ENCODE measurements at places on chromosomes 16 and 17.

DNA sequence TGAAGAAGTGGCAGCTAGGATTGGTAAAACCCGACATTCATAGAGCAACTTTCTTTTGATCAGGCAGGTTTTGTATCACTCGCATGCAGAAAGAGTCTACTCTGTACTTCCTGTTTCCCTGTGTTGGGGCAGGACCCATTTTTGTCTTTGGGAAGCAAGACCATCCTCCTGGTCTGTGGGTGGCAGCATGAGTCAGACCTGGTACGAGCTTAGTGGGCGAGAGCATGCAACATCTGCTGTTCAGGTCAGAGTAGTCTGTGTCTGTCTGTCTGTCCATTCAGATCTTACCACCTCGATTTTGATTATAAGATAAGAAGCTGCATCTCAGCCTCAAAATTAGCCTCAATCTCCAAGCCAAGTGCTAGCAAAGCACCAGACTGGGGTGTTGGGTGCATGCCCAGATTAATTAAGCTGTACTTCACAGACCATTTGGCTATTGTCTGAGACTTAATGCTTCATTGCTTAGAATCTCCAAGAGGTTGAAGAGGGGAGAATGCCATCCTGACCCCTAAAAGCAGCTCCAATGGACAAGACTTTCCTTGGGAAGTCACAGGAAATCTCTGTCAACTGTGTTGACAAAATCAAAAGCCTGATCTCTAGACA, 110.9 kb downstream of the XYLT1 start:
- peak overlapping the region; percentile 99 for H3K27ac ChIP-seq
- H3K4me1 ChIP-seq, result peaks cover 54% of the 10 kb centered on the region
- H3K36me3 ChIP-seq, result no peaks in the 10 kb centered on the region
- peak overlapping the region; percentile 77 for H3K4me3 ChIP-seq
- H3K27me3 ChIP-seq, result no peaks in the 10 kb centered on the region
- ATAC-seq, result peak; percentile 86

DNA sequence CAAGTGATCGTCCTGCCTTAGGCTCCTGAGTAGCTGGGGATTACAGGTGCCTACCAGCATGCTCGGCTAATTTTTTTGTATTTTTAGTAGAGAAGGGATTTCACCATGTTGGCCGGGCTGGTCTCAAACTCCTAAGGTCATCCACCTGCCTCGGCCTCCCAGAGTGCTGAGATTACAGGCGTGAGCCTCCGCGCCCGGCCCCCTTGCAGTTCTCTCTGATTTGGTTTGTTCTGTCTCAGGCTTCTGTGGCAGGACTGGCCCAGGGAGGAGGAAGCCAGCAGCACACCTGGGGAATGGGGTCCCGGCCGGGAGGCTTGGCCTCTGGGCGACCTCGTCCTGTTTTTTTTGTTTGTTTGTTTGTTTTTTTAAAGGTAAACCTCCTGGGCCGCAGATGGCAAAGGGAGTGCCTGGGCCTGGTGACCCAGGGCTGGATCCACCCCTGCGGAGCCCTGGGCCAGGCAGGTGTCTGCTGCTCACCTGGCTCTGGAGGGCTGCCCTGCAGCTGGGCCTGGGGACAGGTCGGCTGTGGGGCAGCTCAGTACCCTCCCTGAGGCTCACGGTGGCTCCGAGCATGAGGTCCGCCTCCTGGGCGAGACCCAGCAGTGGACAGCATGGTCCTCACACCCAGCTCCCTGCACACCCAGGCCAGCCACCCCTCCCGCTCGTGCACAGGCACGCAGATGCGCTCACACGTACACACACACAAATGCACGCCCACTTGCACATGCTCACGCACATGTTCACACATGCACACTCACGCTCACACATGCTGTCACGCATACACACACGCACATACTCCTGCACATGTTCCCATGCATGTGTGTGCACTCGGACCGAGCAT, 3.3 kb upstream of the NUDT16L1 start:
- H3K4me3 ChIP-seq, result no peak overlapping the region
- no peak for ATAC-seq
- H3K36me3 ChIP-seq, result peaks cover 13% of the 10 kb centered on the region
- no peaks in the 10 kb centered on the region for H3K4me1 ChIP-seq
- no peaks in the 10 kb centered on the region for H3K27me3 ChIP-seq

DNA sequence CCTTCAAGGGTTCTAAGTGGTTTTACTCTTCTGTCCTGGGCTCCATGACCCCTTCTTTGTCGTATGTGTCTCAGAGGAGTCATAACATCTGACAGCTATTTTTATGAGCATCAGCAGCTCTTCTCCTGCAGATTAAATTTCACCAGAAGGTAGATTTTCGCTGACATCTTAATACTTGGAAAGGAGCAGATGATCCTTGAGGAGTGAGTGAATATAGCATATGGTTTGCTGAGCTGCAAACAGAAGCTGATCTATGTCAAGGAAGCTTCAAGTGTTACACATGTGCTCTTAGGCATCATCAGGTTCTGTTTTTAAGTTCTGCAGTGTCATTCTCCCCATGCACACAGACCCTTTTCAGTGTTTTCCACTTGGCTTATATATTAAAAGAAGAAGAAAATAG, 49.2 kb upstream of the MYH2 start:
- no peaks in the 10 kb centered on the region for H3K4me1 ChIP-seq
- H3K27ac ChIP-seq, result no peak overlapping the region

- no peak within 1 kb of the TSS for H3K4me3 ChIP-seq
- peaks cover 4% of the 10 kb centered on the region for H3K4me1 ChIP-seq
- peaks cover 20% of the 10 kb centered on the region for H3K27me3 ChIP-seq
These were observed at the start of gene ERBB2 for GRCh38 chr17:39699818-39700147. ERBB2 (plus strand) TSS chr17:39700064; CDS start chr17:39700239, 175 bp downstream.

GRCh38 chr16:49023050-49023449, 258.6 kb downstream of the CBLN1 start:
- H3K4me1 ChIP-seq, result no peaks in the 10 kb centered on the region
- no peak overlapping the region for H3K27ac ChIP-seq
- H3K27me3 ChIP-seq, result peaks cover 3% of the 10 kb centered on the region
- no peak overlapping the region for H3K4me3 ChIP-seq
- no peak for ATAC-seq
- H3K36me3 ChIP-seq, result no peaks in the 10 kb centered on the region

DNA sequence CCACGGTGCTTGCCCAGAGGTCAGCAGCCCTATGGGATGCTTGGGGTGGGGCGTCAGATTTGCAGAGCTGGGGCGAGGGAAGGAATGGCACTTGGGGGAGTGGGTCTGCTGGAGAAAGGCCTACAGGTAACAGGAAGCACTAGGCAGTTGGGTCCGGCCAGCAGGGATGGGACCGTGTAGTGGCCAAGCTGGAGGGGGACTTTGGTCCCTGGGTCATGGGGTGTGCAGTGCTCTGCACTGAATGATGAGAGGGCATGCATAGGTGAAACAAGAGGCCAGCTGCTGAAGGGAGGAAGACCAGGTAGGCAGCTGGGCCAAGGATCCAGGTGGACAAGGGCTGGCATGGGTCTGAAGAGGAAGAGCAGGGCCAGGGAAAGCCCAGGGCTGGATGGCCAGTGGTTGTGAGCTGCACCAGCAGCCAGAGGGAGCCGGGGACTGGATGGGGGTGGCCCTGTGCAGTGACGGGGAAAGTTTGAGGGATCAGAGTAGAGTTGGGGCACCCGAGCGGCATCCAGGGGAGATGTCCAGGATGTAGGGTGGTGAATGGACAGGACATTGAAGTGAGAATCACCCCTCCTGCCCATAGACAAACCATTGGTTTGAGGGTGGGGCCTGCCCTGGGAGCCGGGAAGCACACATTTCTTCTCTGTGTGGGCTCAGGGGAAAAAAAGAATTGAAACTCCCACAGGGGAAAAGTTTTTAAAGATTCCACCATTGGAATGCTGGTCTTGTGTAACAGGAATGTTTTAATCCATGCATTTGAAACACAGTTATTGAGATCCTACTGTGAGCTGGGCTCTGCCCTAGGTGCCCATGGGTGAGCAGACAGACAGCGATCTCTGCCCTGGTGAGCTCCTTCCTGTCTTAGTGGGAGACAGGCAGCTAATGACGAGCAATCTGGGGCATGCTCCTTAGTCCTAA, 25.1 kb downstream of the RAI1 start:
- ATAC-seq, result no peak
- no peak overlapping the region for H3K4me3 ChIP-seq

- no peaks in the 10 kb centered on the region for H3K4me1 ChIP-seq
- H3K4me3 ChIP-seq, result no peak overlapping the region
- no peaks in the 10 kb centered on the region for H3K27me3 ChIP-seq
- no peak overlapping the region for H3K27ac ChIP-seq
These were observed 69.0 kb downstream of the OR1D5 start for GRCh38 chr17:2994441-2994840.

DNA sequence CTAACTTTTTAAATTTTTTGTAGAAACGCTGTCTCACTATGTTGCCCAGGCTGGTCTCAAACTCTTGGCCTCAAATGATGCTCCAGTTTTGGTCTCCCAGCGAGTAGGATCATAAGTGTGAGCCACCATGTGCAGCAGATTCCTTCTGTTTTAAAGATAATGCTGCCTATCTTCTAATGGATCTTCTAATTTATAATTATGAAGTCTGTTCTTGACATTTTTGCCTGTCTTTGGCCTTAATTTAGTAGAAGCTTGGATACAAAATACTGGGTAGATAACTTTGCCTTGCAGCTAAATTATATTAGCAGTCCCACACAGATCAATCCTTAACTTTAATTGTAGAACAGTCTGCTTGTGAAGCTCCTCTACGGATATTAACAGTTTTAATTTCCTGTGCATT, 566.6 kb upstream of the CDH8 start:
- no peak for ATAC-seq
- no peaks in the 10 kb centered on the region for H3K27me3 ChIP-seq
- H3K27ac ChIP-seq, result no peak overlapping the region
- no peaks in the 10 kb centered on the region for H3K4me1 ChIP-seq

DNA sequence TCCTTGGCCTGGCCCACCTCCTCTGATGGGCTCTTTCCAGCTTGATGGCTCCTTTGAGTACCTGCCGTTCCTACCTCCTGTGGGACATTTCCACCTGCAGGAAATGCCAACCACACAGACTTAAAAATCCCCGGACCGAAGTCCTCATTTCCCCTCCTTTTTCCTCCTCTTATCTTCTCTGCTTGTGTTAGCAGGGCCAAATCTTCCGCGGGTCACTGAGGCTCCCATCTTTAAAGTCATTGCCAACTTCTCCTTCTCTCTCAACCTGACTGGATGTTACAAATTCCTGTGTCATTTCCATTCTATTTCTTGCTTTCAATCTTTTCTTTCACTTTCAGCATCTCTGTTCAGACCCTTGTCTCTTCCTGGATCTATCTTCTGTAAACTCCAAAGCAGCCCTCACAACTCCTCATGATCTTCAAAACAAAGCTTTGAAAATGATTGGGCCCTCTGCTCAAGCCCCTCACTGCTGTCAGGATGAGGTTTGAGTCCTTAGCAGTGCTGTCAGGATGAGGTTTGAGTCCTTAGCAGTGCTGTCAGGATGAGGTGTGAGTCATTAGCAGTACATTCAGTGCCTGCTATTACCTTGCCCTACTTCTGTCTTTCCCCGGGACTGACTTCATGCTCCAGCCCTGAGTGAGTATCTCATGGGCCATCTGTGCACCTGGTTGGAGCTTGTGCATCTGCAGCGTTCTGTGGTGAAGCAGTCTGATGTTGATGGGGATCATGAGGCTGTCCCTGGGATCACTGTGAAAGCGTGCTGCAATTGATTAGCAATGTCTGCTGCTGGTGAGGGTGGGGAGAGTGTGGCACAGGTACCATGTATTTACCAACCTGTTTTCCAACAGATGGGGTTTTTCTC, 100.1 kb downstream of the IRF8 start:
- peaks cover 7% of the 10 kb centered on the region for H3K4me1 ChIP-seq
- H3K36me3 ChIP-seq, result no peaks in the 10 kb centered on the region
- H3K27me3 ChIP-seq, result no peaks in the 10 kb centered on the region

DNA sequence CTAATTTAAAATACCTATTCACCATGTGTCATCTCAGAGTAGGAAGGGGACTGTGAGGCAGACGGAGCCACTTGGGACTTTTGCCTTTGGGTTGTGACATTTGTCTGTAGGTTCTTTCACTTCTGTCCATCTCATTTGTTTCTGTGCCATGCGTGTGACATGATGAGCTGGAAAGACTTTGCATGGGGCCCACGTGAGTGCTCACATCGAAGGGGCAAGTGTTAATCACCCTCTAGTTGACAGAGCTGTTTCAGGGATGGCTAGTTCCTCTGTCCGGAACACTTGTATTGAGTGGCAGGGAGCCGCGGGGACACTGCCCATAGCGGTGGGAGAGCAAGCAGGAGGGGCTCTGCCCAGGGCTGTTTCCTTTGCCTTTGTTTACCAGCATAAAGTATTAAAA, 112.0 kb downstream of the RPTOR start:
- peaks cover 18% of the 10 kb centered on the region for H3K4me1 ChIP-seq
- H3K27me3 ChIP-seq, result no peaks in the 10 kb centered on the region
- peak overlapping the region; percentile 23 for H3K4me3 ChIP-seq

DNA sequence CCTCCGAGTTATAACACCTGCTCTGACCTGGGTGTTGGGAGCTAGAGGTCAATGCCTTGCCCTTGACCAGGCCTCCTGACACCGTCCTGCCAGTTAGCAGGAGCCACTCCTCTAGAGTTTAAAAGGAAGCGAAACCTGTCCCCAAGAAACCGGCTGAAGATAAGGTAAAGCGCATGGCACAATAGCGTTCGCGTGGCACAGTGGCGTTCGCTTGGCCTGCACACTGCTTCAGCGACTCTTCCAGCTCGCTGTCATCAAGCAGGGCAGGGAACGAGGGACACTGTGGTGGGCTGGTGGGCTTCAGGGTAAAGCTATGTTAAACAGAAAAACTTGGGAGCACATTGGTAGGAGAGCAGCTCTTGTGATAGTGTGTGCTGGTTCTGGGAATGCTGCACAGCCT, 28.2 kb upstream of the ETV4 start:
- no peak for ATAC-seq
- H3K27ac ChIP-seq, result no peak overlapping the region
- H3K27me3 ChIP-seq, result peaks cover 10% of the 10 kb centered on the region
- peaks cover 8% of the 10 kb centered on the region for H3K4me1 ChIP-seq
- H3K4me3 ChIP-seq, result no peak overlapping the region

DNA sequence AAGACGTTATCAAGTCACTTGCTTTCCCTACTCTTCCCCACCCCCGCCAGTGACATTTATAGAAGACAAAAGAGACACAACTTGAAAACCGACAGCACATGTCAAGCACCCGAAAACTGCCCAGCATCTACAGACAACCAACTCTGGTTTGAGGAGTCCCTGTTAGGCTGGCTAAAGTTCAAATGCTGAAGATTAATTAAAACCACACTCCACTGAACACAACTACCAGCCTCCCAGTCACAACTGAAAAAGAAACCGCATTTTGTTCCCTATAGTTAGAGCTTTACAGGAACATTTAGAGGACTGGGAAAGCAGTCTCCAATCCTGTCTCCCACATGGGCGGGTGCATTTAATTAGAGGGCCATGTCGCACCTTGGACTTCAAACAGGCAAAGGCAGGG, 73.0 kb upstream of the COX10 start:
- H3K27me3 ChIP-seq, result no peaks in the 10 kb centered on the region
- no peak overlapping the region for H3K4me3 ChIP-seq
- no peak overlapping the region for H3K27ac ChIP-seq
- ATAC-seq, result no peak

- H3K4me1 ChIP-seq, result no peaks in the 10 kb centered on the region
- no peak overlapping the region for H3K4me3 ChIP-seq
- peak; percentile 91 for ATAC-seq
- peaks cover 51% of the 10 kb centered on the region for H3K36me3 ChIP-seq
These were observed 7.1 kb downstream of the NUDT16L1 start for GRCh38 chr16:4700380-4700996.

GRCh38 chr16:67238806-67239470, 8.3 kb downstream of the FHOD1 start:
- H3K36me3 ChIP-seq, result peaks cover 83% of the 10 kb centered on the region
- H3K4me1 ChIP-seq, result peaks cover 19% of the 10 kb centered on the region
- peak overlapping the region; percentile 8 for H3K27ac ChIP-seq
- H3K27me3 ChIP-seq, result no peaks in the 10 kb centered on the region
